ENCODE measurements at places on chromosomes 4 and X.

- peak; percentile 88 for DNase-seq
These were observed 97.0 kb downstream of the AFAP1 start for GRCh38 chr4:7842384-7843279.

DNA sequence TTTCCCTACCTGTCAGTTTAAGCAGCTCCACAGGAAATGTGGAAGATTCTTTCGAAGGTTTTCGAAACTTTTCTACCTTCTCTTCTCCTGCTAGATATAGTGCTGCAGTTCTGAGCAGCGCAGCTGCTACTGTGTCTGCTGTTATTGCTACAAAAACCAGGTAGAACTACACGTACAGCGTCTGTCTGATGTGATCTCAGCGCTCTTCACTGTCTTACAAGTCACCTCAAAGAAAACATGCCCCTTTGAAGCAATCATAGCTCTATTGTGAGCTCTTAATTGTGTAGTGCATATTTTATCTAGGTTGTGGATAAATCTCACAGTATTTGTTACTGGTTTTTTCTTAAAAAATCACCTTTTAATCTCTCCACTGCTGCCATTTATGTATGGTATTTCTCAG lies 147.6 kb upstream of the BMPR1B start:
- no peak for DNase-seq

DNA sequence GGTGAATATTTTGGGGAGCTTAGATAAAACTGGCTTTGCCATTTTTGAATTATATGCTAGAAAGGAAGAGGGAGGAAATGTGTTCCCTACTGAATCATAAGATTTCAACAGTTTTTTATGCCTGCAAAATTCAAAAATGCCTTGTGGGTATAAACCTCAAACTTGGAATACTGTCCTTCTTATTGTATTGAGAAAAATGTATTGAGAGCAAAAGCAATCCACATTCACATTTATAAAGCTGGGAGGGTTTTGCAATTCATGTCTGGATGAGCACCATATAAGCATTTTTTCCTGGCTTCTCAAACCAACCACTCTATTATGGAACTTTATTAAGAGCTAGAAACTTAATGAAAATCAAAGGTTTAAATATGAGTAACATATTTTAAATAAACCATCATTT lies 289.8 kb downstream of the PCDH7 start:
- no peak for DNase-seq

DNA sequence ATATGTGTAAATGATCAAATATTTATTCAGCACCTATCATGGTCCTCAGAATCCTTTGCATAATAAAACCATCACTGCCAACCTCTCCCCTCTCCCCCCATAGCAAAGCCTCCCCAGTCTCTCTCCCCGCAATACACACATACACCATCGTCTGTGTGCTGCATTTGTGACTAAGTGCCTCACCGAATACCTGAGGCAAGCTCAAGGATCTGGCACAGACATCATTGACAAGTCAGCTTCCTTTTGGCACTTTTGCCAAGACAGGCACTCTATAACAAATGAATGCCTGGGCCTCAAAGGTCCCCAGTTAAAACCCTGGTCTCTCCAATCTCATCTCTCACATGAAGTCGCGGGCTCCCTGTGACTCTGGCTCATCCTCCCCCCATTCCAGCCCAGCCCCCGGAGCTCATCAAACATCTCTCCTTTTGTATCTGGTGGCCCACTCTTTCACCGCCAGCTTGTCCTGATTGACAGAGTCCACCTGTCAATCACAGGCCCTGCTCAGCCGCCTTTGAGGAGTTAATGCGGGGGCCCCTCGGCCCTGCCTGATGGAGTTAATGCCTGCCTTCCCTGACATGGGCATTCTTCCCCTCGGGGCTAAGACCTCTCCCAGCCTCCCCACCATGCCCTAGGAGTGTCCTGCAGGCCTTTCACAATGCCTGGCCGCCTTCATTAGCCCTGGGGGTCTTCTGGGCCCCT lies 135.8 kb upstream of the ATP6AP2 start:
- DNase-seq, result no peak

DNA sequence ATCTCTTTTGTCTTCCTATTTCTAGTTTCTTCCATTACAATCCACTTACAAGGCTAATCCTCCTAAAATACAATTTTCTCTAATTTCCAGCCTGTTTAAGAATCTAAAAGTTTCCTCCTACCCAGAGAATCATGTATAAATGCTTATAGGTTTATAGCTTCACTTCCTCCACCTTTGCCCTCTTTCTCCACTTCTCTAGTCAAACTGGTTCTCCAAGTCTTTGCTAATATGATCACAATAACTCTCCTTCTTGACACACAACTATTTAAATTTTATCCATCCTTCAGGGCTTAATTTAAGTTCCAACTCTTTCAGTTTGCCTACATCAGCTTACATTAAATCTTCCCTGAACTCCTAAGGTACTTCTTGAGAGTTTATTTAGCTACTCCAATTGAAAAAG lies 69.2 kb downstream of the RPS6KA6 start:
- no peak for DNase-seq

GRCh38 chr4:79472693-79473438 lies 64.8 kb upstream of the GK2 start:
- DNase-seq, result no peak

- no peak for DNase-seq
These were observed 6.5 kb upstream of the TMEM184C start for GRCh38 chr4:147610686-147611085.

- DNase-seq, result no peak
These were observed 64.6 kb downstream of the REELD1 start for GRCh38 chr4:146278986-146279385.

- no peak for DNase-seq
These were observed 246.6 kb downstream of the THOC2 start for GRCh38 chrX:123486297-123486696.

- DNase-seq, result no peak
These were observed 99.3 kb downstream of the ANXA5 start for GRCh38 chr4:121597346-121597934.

- DNase-seq, result peak; percentile 39
These were observed 192.1 kb downstream of the SPRY1 start for GRCh38 chr4:123588631-123589241.

DNA sequence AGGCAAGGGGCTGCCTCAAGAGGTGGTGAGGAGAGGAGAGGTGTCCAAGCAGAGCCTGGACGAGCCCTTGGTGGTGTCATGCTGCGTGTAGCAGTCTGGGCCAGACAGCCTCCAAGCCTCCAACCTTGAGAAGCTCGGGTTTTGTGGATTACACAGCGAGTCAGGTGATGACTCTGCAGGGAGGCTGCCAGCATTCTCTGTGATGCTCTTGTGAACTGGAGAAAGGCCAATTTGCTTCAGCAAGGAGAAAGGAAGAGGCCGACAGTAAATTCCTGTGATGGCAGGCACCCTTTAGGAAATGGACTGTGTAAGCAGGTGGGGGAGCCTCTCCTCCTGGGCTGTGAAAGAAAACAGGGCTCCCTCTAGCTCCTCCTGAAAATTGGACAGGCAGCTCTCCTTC lies 36.0 kb upstream of the CD99L2 start:
- peak; percentile 50 for DNase-seq

DNA sequence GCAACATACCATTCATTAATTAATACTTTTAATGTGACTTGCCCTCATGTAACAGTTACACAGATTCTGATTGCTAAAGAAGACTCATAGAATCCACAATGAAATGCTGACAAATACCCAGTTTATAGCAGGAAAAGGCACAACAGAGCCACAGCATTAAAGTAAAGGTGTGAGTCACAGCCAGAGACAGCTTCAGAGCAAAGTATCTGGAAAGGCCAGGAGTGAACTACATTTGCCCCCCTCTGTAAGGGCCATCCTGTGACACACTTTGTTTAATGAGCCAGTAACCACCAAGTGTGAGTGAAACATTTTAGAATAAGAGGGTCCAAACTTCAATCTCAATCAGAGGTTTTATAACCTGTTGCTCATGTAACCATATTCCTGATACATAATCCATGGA lies 133.8 kb upstream of the TACR3 start:
- DNase-seq, result no peak

DNA sequence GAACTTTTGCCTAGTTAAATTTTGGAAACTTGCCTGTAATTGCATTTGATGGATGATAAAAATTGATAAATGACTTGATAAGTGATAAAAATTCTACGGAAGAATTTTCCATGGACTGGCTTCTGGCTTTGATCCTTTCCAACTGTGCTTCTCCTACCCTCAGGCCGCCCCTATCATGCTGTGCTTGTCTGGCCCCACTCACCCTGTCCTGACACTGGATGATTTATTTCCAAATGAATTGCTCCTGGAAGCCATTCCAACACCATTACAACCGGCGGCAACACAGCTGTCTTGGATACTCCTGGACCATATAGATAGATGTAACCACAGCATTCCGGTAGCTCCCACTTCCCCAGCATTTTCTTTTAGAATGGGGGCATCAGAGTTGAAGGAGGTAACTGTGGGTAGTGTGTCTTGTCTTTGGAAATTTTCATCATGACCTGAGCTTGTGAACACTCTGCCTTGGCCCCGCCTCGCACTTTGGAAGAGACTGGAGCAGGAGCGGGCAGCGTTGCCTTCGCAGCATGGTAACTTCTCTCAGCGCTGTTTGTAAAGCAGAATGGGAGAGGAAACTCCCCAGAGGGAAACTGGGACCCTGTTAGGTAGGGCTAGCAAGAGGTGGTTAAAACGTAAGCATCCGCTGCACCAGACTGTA lies 77.4 kb downstream of the TBL1X start:
- DNase-seq, result no peak

GRCh38 chrX:16979226-16979625 lies 32.8 kb downstream of the REPS2 start:
- DNase-seq, result no peak

- no peak for DNase-seq
These were observed 145.7 kb upstream of the EDNRA start for GRCh38 chr4:147335183-147335582.

GRCh38 chr4:40927074-40927473 lies 177.3 kb downstream of the NSUN7 start:
- DNase-seq, result no peak

DNA sequence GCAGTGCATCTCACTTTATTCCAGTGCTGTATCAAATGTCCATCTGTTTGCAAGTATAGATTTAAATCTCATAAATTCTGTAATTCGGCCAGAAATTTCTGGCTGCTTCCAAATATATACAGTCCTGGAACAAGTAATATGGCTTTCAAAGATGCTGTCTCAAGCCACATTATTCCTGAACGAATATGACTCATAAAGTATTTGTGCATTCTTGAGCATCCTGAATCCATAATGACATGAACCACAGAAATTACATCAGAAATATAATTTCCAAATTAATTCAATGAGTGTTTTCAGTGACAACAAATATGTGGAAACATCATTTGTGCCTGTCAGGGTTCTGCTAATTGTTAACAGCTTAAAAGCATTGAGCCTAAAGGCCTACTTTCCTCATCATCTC lies 140.9 kb upstream of the HPGD start:
- DNase-seq, result no peak

- DNase-seq, result no peak
These were observed 64.2 kb downstream of the LIMCH1 start for GRCh38 chr4:41602113-41602512.

- no peak for DNase-seq
These were observed 19.7 kb upstream of the PRPS2 start for GRCh38 chrX:12771445-12772069.

DNA sequence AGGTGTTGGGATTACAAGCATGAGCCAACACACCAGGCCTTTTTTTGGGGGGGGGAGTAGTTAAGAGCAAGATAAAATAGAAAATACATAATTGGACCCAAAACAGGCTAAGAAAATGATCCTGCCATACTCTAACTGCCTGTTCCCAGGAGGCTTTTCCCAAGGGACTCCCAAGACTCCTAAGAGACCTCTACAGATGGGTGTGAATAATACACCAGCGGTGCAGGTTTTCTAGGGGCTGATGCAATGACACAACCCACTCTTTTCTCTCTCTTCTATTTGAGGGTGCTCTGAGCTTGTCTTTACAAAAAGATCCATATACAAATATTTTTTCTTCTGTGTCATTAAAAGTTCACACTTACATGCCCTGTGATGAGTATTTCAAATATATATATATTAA lies 116.9 kb downstream of the RASL11B start:
- no peak for DNase-seq

GRCh38 chr4:104549736-104550135 lies 55.0 kb upstream of the CXXC4 start:
- no peak for DNase-seq

DNA sequence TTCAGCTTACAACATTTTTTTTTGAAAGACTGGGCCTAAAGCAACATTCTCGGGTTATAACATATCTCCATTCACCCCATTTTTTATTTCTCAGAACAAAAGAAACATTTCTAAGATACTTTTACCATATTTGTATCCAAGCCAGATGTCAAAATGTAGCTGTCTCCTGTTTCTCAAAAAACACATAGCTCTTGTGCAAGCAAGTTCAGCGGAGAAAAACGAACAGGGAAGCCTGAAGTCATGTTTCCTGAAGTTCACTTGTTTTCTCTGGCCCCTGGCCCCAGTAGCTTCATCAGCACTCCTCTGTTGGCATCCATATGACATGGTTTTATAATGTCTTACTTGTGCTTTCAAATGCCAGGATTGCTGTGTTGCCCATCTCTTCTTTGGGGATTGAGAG lies 218.2 kb downstream of the BANK1 start:
- no peak for DNase-seq

DNA sequence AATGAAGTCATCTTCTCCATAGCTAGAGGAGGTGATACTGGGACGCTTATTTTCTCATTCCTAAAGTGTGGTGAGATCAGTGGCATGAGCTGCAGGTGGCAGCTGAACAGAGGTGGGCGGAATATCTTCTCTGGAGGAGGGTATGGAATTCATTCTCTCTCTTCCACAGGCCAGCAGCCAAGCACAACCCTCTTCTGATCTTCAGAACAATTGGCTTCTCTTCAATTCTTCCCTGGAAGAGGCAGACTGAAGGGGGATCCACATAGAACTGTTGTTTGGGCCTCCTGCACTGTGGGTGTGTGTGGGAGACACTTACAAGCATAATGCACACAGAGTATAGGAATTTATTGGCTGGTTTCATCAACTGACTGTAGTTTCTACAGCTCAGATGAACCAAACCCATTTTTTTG lies 180.4 kb upstream of the RASGEF1B start:
- no peak for DNase-seq

DNA sequence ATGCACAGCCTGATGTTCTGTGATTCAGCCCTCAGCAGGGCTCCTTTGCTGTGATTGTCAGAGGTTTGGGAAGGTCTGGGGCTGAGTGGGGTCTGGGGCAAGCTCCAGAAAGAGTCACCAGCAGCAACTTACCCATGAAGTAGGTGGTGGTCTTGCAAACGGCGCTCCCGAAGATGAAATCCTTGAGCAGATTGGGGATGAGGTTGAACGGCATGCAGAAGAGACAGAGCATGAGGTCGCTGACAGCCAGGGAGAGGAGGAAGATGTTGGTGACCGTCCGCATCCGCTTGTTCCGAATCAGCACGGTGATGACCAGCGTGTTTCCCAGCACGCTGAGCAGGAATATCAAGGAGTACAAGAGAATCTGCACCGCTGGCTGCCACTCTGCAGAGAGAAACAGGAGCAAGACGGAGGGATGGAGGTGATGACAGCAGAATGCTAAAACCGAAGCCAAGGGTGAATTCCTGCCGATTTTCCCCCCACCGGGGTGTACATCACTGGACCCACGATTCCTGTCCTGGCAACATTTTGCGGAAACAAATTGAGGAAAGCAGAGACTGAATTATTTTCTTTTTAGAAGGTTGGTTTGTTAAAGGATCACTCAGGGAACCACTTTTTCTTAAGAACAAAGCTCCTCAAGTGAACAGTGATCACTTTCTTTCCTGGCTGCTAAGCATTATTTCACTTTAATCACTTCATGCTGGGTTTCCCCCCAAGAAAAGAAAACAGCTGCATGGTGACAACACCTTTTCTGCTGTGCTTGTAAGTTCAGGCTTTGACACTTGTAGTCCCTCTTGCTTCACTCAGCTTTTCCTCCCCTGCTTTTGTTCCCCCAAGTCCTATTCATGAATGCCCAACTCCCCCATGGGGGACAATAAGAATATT lies 941 bp downstream of the CCKAR start:
- DNase-seq, result no peak

- no peak for DNase-seq
These were observed 1.1 kb upstream of the PPP3CA start for GRCh38 chr4:101348367-101348827.
